ENCODE measurements at places on chromosomes 7 and 10.

GRCh38 chr7:27840313-27840712, 100.4 kb downstream of the TAX1BP1 start:
- no peak for DNase-seq

- DNase-seq: peak; percentile 80
Measured at GRCh38 chr10:21526188-21526859, 842 bp upstream of the SKIDA1 start.

- DNase-seq: no peak
Measured at GRCh38 chr7:568031-568951, 48.6 kb upstream of the PDGFA start.

DNA sequence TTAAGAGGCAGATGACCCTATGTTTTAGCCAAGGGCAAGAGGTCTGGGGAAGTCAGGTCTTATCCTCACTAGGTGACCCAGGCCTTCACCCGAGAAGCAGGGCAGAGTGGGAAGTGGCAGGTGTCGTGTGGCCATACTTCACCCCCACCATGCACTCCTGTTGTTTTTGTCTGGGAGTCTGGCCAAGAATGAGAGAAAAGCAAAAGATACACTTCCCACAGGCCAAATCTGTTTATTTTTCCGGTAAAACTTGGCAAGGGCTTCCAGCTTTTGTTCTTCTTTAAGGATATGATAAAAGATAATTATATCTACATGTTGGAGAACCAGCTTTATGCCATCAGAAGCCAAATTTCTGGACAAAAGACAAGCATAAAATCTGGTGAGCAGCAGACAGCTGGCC, 137.4 kb upstream of the CDC14C start:
- peak; percentile 92 for DNase-seq

DNA sequence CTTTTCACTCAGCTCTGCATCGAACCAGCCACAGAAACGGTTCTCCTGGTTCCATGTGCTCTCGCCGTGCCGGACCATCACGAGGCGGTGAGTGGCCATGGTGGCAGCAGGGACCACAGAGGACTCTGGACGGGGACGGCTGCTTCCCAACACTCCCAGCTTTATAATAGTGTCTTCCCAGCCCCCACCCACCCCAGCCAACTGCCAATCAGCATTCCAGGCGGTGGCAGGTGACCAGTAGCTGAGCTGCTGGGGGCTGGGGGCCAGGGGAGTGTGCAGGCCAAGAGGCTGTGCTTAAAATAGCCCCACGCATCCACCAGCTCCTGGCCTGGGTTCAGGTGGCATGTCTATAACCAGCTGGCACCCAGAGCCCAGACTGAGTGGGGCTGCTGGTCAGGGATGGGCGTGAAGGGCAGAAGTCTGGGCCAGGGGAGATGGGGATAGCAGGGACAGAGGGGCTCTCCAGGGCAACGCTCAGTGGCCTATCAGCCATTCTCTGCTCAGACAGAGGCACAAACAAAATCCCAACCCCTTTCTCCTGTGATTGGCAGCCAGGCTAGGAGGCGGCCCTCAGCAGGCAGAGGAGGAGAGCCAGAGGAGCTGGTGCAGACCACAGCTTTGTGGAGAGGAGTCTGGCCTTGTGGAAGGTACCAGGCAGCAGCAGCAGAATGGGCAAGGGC, at the start of gene PGAM2:
Gene PGAM2, minus strand, starts transcription at position 137 of the 680 bp plus-strand sequence. Its CDS starts 38 bp downstream, at position 99.
- DNase-seq: peak; percentile 63

DNA sequence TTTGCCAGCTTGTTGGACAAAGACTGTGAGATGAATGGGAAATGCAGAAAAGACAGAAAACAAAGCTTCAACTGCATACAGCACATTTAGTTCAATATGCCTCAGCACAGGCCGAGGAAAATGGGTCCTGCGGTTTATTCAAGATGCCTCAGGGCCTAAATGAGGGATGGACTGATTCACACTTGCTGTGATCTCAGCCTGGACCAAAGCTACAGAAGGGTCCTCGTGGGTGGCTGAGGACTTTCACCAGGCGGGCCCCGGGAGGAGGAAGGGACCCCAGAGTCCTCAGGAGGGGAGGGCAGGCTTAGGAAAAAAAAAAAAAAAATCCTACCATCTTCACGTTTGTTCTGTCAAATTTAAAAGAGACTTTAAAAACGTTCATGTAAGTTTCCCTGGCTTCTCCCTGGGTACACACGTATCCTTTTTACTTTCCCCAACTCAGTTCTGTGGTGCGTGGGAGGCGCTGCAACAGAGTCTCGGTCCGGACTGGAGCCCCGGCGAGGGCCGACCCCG, 624 bp upstream of the ZNF783 start:
- DNase-seq: no peak

DNA sequence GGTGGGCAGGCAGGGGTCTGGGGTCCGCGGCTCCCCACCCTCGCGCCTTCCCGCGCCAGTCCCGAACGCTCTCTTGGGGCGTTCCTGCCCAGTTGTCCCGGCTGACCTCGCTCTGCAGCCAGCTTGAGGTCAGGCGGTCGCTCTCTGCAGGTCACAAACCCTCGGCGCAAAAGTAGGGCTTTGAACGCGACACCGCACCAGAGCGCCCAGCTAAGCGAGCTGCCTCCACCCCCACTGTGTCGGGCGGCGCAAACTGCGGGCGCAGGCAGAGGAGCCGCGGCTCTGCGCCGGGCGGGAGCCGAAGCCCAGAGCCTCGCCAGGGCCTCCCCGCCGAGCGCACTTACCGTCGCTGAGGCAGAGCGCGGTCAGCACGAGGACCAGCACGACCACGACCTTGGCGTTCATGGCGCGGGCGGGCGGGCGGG, 284 bp downstream of the CXCL12 start:
- no peak for DNase-seq

DNA sequence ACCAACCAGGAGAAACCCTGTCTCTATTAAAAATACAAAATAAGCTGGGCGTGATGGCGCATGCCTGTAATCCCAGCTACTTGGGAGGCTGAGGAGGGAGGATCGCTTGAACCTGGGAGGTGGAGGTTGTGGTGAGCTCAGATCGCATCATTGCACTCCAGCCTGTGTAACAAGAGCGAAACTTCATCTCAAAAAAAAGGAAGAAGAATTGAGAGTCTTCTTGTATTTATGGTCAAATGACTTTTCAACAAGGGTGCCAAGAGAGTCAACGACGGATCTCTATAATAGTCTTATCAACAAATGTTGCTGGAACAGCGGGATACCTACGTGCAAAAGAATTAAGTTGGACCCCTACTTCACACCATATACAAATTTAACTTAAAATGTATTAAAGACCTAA, 21.6 kb upstream of the JAZF1 start:
- DNase-seq: no peak

DNA sequence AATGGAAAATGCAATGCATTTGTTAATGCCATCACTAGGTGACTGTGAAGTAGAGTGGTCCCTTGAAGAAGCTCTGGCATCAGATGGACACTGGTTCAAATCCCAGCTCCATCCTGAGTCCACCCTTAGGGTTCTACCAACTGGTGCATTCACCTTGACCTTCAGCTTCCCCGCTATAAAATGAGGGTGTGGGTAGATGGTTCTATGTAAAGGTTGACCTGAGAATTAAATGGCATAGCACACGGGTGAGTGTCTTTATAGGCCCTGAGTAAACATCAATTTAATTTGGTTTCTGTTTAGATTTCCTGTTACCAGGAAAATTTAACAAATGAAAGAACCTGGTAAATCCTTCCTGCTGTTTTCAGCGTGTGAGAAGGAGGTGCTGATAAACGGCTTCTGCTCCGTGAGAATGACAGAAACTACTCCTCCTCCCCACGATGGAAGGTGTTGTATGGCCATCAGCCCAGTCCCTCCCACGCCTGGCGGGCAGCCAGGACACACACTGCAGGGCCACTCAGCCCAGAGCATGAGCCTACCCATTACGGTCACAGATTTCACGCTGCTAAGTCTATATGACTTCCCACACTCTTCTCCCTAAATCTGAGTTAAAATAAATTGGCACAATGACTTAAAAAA, 210.1 kb downstream of the TNS3 start:
- DNase-seq: peak; percentile 99

GRCh38 chr10:94785211-94785610, 22.7 kb downstream of the CYP2C19 start:
- DNase-seq: no peak

GRCh38 chr7:47582764-47583738, 1.1 kb upstream of the TNS3 start:
- no peak for DNase-seq

DNA sequence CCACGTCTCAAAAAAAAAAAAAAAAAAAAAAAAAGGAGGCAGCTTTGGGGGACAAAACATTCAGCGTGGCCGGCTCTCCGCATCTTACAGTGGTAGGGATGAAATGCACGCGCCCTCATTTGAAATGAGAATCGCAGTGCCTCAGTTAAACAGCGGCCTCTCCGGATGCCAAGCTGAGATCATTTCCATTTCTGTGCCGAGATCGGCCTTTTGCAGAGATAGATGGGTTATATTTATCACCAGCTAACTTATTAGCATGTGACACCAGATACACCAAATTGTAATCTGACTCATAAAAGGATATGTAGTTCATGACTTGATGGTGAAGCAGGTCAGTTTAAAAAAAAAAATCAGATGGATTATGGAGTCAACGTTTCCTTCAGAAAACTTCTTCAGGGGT, 138.7 kb downstream of the CUX1 start:
- DNase-seq: no peak

- DNase-seq: no peak
Measured at GRCh38 chr7:54543051-54543488, 895 bp downstream of the VSTM2A start.

GRCh38 chr10:118495499-118495898, 99.9 kb downstream of the PRLHR start:
- DNase-seq: no peak

- DNase-seq: no peak
Measured at GRCh38 chr10:97778452-97779302, 6.9 kb upstream of the SFRP5 start.
